ENCODE measurements at places on chromosomes 7 and 10.

DNA sequence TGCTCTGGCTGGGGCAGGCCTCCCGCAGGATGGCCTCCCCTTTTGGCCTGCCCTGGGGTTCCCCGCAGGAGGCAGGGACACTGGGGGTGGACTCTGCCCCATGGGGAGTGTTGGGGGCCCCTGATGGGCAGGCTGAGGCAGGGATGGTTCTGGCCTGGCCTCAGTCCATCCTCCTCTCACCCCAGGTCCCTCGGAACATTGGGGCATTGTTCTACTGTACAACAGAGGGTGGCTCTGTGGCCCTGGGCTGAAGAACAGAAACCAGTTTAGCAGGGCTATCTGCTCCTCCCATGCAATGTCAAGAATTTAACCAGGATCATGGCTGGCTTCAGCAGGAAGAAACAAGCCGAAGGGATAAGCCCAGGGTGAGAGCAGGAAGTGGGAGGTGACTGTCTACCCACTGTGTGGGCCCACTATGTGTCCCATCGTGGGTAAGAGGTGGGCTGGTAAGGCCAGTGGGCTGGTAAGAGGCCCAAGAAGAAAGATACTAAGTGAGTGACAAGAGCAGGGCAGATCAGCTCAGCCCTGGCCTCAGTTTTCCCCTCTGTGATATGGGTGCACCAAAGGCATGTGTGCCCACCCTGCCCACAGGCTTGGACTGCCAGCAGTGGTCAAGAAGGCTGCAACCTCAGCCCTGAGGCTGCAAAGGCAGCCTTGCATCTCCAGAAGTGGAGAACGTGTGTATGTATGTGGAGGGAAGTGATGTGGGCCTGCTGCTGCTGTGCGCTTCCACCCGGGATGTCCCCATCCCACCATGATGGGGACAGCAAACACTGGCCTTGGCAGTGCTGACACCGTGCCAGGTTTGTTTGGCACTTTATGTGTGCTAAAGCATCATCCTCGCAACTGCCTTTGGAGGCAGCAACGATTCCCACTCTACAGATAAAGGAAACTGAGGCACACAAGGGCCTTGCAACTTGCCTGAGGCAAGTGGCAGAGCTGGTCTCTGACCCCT lies 138.9 kb downstream of the SH3PXD2A start:
- no peak for DNase-seq

DNA sequence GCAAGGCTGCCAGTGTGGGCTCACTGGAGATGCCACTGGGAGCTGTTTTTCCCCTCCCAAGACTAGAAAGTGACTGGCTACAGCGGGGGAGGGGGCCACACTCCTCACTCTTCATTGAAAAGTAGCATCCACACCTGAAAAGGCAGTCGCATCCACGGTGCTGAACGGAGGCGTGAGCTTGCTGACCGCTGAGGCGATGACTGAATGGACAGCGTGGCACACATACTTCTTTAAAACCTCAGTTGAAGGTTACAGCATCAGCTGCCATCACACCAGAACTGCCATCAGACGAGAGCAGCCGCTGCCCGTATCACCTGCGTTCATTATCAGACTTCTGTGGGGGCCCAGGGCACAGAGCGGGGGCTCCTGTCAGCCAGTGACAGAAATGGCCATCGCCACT lies 327.2 kb downstream of the DNAJB6 start:
- DNase-seq: no peak

DNA sequence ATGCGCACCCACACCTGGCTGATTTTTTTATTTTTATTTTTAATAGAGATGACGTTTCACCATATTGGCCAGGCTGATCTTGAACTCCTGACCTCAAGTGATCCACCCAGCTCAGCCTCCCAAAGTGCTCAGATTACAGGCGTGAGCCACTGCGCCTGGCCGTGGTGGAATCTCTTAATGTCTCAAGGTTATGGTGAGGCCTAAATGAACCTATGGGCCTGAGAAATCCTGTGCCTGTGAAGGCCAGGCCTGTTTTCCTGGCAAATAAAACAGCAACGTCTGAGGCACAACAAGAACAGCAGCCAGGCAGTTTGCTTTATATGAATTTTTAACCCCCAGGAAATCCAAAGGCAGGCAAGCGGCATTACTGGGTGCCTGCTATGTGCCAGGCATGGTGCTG lies 297.5 kb upstream of the ZMIZ1 start:
- DNase-seq: no peak

DNA sequence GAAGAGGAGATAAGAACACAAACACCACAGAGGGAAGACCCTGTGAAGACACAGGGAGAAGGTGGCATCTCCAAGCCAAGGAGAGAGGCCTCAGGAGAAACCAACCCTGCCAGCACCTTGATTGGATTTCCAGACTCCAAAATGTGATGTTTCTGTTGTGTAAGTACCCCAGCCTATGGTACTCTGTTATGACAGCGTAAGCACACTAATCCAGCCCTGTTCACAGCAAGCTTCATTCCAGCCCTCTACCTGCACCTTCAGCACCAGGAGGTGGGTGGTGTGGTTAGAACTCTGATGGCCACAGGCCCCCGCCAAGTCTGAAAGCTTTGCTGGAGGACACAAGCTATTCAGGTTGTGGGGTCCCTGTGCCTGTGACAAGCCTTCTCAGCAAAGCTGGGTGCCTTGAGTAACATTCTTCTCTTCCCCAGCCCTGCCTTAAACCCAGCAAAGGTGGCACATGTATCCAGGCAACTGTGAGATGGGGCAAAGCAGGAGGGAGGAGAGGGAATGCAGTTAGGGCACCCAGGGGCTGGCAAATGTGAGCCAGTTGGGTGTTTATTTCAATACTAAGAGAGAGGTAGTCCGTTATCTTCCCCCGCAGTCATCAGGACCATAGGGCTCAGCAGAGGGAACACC lies 4.5 kb downstream of the VSTM4 start:
- DNase-seq: no peak

DNA sequence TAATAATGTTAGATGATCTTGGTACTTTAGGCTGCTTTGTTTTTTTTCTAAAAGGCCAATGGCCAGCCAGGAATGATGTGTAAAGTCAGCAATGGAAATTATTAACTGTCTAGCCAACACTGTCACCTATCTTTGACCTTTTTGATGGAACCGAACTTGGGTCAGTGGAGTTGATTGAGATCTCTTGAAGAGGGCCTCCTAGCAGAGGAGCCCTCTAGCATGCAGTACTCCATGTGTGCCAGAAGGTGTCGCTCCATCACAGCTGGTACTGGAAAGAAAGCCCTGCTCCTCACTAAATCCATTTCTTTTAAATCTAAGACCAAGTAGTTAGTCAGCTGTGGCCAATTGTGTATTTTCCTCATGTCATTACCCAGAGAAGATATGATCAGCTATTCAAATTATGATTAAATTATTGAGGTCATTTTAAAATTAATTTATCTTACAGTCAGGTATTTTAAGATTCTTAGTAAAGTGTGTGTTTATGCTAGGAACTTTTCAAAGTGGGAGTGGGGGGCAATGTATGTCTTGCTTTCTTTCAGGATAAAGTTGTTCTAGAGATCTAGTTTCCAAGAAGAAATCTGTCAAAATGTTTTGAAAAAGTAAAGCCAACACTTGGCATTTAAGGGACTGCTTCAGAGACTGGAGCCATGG lies 33.1 kb upstream of the CROT start:
- DNase-seq: peak; percentile 69

- peak; percentile 35 for DNase-seq
These were observed 179.5 kb downstream of the ADAM12 start for GRCh38 chr10:126208726-126209302.

DNA sequence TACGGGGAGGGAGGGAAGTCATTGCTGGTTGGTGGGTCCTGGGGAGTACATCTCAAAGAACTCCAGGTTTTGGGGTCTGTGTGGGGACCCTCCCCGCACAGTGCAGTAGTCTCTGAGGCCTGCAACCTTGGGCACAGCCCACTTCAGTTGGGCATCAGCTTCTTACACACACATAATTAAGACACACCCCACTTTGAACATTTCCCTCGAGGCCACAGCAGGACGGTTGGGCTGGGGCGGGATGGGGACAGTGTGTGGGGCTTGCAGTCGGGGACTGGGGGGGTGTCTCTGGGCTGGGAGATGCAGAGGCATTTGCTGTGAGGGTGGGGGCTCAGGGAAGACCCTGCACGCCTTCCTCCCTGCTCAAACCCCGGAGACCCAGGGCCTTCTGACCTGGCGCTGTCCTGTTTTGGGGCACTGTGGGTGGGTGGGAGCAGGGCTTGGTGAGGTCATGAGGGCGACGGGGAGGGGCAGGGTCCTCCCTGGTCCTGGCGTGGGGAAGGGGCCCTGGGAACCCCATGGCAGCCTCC lies 1.3 kb downstream of the LFNG start:
- DNase-seq: no peak

GRCh38 chr7:132504852-132505251 lies 71.4 kb downstream of the PLXNA4 start:
- DNase-seq: no peak

- no peak for DNase-seq
These were observed 82.9 kb downstream of the KIAA1549 start for GRCh38 chr7:138898255-138898654.

GRCh38 chr10:125515571-125515970 lies 167.4 kb downstream of the TEX36 start:
- no peak for DNase-seq

DNA sequence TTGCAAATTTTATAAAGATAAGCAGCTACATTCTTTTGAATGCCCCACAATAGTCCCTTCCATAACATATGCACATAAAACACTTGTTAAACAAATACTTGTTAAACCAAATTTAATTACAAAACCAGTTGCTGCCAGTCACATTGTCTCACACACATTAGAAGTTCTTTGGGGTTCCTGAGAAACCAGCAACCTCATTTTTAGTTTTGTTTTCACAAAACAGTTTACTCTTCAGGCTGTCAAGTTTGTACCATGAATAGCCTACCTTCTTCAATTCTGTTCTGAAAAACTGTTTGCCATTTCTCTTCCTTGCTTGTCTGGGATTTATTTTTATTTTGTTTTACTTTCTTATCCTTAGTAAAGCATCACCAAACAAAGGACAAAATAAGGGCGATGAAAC lies 176.5 kb upstream of the PHF14 start:
- DNase-seq: no peak
